Kidney (tissue), 22 donors: ENCODE measurements at places on chromosomes 6 and 20. TPM values are rescaled to one million over a fixed set of nuclear protein-coding genes. Genes with fewer than 3 reads are reported as not detected.

TMEM170B gene
- 2.7 TPM for polyA plus RNA-seq

DDO gene
- polyA plus RNA-seq, result 13.4 TPM

TTLL9 gene
- 0.82 TPM for polyA plus RNA-seq

OR2H2 gene
- not detected for polyA plus RNA-seq

C6orf15 gene
- not detected for polyA plus RNA-seq

CLIC1 gene
- 489 TPM for polyA plus RNA-seq

CDYL gene
- polyA plus RNA-seq, result 7.4 TPM

HLA-DQA1 gene
- 29.6 TPM for polyA plus RNA-seq

FNDC11 gene
- 0.47 TPM for polyA plus RNA-seq

DDRGK1 gene
- polyA plus RNA-seq, result 92.5 TPM

SLC35D3 gene
- not detected for polyA plus RNA-seq

SYNDIG1 gene
- 8.2 TPM for polyA plus RNA-seq

KCNB1 gene
- polyA plus RNA-seq, result 0.26 TPM

LMBRD1 gene
- polyA plus RNA-seq, result 102 TPM

RBPJL gene
- polyA plus RNA-seq, result not detected

RREB1 gene
- 5.9 TPM for polyA plus RNA-seq

FAXC gene
- polyA plus RNA-seq, result 3.3 TPM

ORC3 gene
- polyA plus RNA-seq, result 16.4 TPM

ZSCAN23 gene
- 0.49 TPM for polyA plus RNA-seq

RSPO4 gene
- 0.45 TPM for polyA plus RNA-seq

HLA-DOA gene
- 10.8 TPM for polyA plus RNA-seq

GTSF1L gene
- not detected for polyA plus RNA-seq

TREM2 gene
- polyA plus RNA-seq, result 3.5 TPM

BCAS1 gene
- polyA plus RNA-seq, result 1.1 TPM

FAM83D gene
- 1.2 TPM for polyA plus RNA-seq

ME1 gene
- 5.5 TPM for polyA plus RNA-seq

ASIP gene
- 0.84 TPM for polyA plus RNA-seq

MOG gene
- not detected for polyA plus RNA-seq

UTRN gene
- 8.3 TPM for polyA plus RNA-seq

LY86 gene
- polyA plus RNA-seq, result 4.8 TPM

CST4 gene
- not detected for polyA plus RNA-seq

SUPT3H gene
- 12.5 TPM for polyA plus RNA-seq

SLC22A2 gene
- 73.7 TPM for polyA plus RNA-seq

PKHD1 gene
- polyA plus RNA-seq, result 6.0 TPM

GDAP1L1 gene
- polyA plus RNA-seq, result not detected

ZNF184 gene
- 4.4 TPM for polyA plus RNA-seq

GNAS-AS1 gene
- 0.37 TPM for polyA plus RNA-seq

VSTM2L gene
- polyA plus RNA-seq, result 2.8 TPM

TREML2 gene
- polyA plus RNA-seq, result not detected

CASS4 gene
- polyA plus RNA-seq, result 0.22 TPM

DAAM2 gene
- 6.9 TPM for polyA plus RNA-seq

MAS1 gene
- not detected for polyA plus RNA-seq

EBF4 gene
- polyA plus RNA-seq, result 8.8 TPM

HMGA1 gene
- polyA plus RNA-seq, result 27.1 TPM

PACRG gene
- polyA plus RNA-seq, result 20.0 TPM

LHFPL5 gene
- not detected for polyA plus RNA-seq

APCDD1L gene
- 4.5 TPM for polyA plus RNA-seq

C6orf58 gene
- not detected for polyA plus RNA-seq

GSTA1 gene
- polyA plus RNA-seq, result 725 TPM

MYBL2 gene
- polyA plus RNA-seq, result not detected

SCAF8 gene
- polyA plus RNA-seq, result 8.3 TPM

EDN3 gene
- polyA plus RNA-seq, result not detected

NKX2-2 gene
- polyA plus RNA-seq, result not detected

PI16 gene
- 3.5 TPM for polyA plus RNA-seq

CLIC5 gene
- polyA plus RNA-seq, result 54.3 TPM

FOXQ1 gene
- 6.0 TPM for polyA plus RNA-seq

MEI4 gene
- polyA plus RNA-seq, result 2.3 TPM

FUCA2 gene
- polyA plus RNA-seq, result 73.4 TPM

DNAH8 gene
- polyA plus RNA-seq, result not detected

SIRPD gene
- polyA plus RNA-seq, result not detected
